ENCODE measurements at places on chromosomes 1 and 21.

DNA sequence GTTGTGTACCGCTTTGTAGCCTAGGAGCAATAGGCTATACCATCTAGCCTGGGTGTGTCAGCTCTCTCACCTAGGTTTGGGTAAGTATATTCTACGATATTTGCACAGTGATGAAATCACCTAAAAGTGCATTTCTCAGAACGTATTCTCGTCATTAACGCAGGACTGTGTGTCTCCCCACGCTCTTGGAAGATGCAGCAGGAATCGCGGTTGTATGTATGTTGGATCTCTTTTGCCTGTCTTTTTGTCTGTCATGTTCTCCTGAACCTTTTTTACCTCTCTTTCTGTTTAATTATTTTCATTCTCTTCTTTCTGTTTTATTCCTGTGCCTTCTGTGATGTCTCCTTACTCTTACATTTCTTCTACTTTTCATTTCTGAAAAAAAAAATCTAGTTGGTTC is 140.5 kb upstream of the COL6A1 start:
- no peak for DNase-seq

- no peak for DNase-seq
Measured at GRCh38 chr21:19130379-19131028, 726.9 kb upstream of the TMPRSS15 start.

DNA sequence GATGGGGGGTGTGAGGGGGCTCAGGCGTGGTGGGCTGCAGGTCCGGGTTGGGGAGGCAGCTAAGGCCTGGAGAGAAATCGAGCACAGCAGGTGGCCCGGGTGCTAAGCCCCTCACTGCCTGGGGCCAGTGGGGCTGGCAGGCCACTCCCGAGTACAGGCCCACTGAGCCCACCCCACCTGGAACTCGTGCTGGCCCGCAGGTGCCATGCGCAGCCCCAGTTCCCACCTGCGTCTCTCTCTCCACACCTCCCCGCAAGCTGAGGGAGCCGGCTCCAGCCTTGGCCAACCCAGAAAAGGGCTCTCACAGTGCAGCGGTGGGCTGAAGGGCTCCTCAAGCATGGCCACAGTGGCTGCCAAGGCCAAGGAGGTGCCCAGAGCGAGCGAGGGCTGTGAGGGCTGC is 1047.1 kb upstream of the ADGRL4 start:
- no peak for DNase-seq

- DNase-seq, result no peak
Measured at GRCh38 chr1:230142608-230143210, 75.7 kb downstream of the GALNT2 start.

DNA sequence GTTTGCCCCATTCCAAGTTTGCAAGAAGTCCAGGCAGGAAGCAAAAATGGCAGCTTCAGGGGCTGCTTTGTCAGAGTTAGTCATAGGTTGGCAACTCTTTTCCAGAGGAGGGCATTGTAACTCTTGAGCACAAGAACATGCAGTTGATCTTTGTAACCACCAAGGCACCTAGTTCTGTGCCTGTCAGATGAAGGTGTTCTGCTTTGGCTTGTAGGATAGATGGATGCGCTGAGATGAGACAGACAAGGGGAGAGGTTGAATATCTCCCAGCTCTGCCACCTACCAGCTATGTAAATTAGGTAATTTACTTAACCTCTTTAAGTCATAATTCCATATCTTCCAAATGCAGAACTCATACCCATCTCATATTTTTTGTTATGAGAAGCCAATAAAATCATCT is 89.3 kb downstream of the ZNF648 start:
- DNase-seq, result no peak

DNA sequence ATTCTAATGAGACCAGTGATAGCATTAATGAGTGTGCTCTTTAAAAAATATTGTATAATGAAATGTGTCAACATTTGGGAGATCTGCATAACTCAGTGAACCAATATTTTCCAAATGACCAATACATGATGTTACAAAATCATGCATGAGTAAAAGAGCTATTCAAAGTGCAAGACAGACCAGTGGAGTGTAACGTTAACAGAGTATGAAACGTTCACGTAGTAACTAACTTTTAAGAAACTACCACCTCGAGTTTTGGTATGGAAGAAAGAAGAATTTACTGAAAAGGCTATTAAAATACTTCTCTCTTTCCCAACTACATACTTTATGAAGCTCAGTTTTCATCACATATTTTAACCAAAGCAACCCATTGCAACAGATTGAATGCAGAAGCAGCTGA is 9.6 kb upstream of the SLC6A9 start:
- no peak for DNase-seq

DNA sequence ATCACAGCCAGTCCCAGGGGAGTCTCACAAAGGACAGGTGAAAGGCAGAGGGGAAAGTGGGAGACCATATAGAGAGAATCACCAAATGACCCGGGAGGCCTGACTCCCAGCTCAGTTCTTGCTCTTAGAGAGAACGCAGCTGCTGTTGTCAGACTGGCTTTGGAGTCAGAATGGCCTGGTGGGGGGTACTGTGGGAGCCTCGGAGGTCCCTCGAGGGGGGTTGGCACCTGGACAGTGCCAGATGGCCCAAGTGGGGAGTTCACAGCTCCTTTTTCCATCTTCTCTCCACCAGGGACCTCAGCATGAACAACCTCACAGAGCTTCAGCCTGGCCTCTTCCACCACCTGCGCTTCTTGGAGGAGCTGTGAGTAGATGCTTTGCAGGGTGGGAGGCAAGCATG is 31.5 kb downstream of the LGR6 start:
- no peak for DNase-seq

- DNase-seq, result no peak
Measured at GRCh38 chr1:179599623-179600249, 8.1 kb downstream of the TDRD5 start.

GRCh38 chr1:245105815-245106410 is 48.9 kb upstream of the KIF26B start:
- no peak for DNase-seq

- no peak for DNase-seq
Measured at GRCh38 chr1:194309269-194309668, 1122.9 kb upstream of the B3GALT2 start.

DNA sequence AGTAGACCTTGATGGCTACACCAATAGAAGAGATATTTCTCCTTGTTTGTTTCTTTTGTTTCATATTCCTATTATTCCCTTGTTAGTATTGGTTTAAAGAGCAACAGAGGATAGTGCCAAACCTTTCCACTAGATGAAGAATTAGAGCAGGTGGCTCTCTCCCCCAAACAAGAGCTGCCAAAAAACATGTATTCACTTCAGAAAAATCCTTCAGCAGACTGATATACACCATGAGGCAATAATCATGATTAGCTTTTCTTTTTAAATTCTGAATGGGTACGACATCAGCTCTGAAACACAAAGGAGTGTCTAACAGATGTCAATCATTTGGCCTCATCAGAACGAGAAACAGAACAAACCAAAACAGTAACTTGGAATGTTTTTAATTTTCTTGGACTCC is 67.3 kb upstream of the MAP10 start:
- DNase-seq, result no peak

DNA sequence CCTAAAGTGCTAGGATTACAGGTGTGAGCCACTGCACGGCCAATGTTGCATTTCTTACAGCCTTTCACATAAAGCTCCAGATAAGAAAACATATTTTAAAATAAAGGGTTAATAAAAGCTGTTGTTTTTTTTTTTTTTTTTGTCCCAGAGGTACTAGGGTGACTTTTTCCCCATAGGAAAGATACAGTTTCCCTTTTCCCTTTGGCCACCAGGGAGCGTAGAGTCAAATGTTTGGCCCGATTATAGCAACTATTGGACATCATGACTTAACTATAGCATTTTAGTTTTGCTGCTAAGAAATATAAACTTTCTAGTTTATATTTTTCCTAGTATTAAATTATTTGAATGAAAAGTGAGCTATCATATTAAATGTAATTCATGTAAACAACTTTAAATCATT is 31.4 kb downstream of the GRIK3 start:
- DNase-seq, result no peak

DNA sequence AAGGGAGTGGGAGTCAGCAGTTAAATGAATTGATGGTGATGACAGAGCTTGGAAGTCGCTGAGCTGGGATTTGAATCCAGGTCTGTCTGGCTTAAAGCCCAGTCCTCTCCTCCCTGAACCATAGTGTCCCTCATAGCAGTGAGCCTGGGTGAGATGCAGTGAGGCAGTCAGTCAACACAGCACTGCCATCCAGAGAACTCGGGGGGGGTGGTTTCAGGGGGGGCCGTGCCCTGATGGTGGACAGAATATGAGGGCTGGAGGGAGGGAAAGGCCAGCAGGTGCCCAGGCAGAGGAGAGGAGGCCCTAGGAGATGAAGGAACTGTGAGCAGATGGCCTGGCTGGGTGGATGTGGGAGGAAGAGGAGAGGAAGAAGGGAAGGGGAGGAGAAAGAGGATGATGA is 405.6 kb downstream of the PTPRU start:
- no peak for DNase-seq

GRCh38 chr1:41343790-41344699 is 17.2 kb upstream of the FOXO6 start:
- no peak for DNase-seq

DNA sequence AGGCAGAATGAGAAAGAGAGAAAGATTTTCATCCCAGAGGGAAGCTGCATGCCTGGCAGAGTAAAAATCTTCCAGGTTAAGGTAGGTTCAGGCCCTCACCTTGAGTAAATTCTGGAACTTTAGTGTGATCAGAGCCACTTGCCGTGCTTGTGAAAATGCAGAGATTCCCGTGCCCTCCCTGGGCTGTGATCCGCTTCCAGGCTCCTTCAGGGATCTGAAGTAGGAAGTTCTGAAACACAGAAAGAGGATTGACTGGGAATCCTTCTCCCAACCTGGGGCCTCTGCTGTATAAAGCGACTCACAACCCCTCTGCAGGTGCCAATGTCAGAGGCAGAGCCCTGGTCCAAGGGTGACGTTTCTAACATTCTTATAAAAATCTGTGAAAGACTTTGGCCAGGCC is 26.6 kb downstream of the NUAK2 start:
- no peak for DNase-seq

- DNase-seq, result no peak
Measured at GRCh38 chr1:22680726-22681125, 27.7 kb downstream of the C1QB start.

DNA sequence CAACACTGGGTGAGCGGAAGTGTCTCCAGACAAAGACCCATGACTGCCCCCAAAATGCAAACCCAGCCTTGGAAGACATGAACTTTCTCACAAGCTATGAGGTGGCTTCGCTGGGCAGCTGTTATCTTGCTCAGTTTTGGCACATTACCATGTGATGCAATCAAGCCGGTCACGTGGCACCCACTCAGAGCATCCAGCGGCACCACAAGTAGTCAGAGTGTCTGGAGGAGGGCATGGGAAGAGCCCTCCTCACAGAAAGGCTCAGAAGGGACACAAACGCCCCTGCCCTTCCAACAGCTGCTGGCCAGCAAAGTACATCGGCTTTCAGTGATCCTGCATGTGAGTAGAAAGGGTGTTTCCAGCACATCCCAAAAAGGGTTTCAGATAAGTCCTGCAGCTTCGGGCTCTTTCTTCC is 145.5 kb upstream of the IRF2BP2 start:
- DNase-seq, result no peak

- DNase-seq, result no peak
Measured at GRCh38 chr21:34617753-34618339, 2.9 kb upstream of the RCAN1 start.

DNA sequence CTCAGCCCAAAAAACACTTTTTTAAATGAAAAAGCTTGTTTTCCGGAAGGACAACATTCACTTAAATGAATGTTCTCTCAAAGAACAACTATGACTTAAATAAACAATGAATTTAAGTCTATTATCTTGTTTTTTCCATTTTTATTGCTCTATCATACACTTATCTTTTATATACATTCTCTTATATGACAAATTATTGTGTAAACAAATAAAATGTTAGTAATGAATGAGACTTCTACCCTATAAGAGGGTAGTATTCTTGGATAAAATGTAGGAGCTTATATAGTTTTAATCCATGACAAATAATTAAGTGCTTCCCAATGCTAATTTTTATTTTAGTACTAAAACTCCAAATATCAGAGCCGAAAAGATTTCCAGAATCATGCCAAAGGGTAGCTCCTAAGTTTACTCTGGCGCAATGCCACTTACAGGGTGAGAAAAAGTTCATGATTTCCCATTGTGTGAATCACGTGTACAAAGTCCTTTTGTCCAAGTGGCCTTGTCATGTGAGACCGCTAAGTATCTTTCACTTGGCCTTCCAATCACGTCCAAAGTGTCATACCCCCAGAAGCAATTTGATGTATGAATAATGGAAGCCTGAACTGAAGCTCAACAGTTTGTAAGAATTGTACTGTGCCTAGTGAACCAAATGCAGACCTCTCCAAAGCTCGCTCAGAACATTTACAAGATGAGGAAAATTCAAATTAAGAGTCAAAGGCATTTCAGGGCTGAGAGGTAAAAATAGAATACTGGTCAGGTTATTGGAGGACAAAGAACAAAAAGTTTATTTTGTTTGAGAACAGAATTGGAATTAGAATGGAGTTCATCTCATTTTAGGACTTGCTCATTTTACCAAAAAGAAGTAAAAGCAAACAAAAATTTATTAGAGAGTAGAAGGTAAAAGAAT is 56.6 kb upstream of the C1orf21 start:
- DNase-seq, result no peak
